ENCODE measurements at places on chromosomes 16 and 17.

- no peak for DNase-seq
These were observed 87.8 kb downstream of the ZZEF1 start for GRCh38 chr17:4055014-4055413.

DNA sequence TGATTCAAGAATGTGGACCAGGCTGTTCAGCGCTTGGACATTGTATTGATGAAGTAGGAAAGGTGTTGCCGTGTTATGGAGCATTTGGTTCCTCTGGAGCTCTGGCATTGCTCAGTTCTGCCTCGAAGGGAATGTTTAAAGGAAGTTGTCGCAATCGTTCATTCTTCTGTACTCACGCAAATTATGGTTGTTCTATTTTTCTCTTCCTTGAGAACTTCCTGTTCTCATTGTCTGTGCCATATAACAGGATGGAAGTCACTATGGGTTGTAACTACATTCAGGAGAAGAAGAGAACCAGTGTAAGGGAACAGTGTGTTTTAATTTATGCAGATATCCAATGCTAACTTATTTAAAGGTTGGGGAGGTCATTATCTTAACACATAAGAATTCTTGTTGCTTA, 13.0 kb downstream of the PCTP start:
- no peak for DNase-seq

- DNase-seq, result no peak
These were observed 460.4 kb downstream of the SLC39A11 start for GRCh38 chr17:72631949-72632684.

DNA sequence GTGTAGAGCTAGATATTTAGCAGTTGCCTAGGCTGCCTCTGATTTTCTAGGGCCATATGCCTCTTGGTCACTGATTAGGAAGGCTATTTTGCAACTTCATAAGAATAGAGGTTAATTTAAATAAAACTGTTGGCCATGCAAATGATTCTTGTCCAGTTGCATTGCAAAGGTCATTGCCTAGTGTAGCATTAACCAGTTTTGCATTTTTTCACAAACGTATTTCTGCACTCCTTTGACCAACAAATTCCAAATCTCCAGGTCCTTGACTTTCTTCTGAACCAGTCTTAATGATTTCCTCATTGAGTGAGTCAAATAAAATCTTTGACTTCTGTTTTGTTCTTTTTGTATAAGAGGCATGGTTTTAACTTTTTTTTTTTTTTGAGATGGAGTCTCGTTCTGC, 33.5 kb downstream of the ERCC4 start:
- DNase-seq, result no peak

DNA sequence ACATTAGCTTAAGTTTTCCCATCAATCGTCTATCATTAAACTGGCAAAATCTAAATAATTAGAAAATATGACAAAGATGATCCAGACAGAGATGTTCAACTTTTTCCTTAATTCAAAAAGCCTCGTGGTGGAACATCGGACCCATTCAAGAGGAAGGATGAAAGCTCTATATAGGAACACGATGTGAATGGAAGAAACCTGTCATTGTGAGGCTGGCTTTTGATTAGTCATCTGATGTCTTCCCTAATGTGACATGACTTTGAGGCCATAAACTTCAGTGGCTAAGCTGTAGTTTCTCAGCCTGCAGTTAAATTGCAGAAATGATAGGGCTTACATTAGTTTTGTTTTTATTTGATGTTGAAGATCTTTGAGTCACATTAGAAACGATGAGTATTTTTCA, 1.0 kb downstream of the AMZ2 start:
- no peak for DNase-seq

- no peak for DNase-seq
These were observed 455.8 kb upstream of the MAF start for GRCh38 chr16:80056324-80056723.

- DNase-seq, result no peak
These were observed 7.0 kb downstream of the PRR29 start for GRCh38 chr17:64004903-64005733.

- no peak for DNase-seq
These were observed 81.8 kb downstream of the CPPED1 start for GRCh38 chr16:12721841-12722421.

DNA sequence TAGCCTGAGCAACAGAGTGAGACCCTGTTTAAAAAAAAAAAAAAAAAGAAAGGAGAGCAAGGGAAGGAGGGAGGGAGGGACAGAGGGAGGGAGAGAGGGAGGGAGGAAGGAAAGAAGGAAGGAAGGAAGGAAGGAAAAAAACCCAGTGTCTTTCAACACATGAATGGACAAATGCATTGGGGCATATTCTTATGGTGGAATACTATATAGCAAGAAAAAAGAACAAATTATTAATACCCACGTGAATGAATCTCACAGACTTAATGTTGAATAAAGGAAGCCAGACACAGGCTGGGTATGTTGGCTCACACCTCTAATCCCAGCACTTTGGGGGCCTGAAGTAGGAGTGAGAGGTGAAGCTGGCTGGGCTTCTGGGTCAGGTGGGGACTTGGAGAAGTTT, 20.3 kb downstream of the RAPGEFL1 start:
- no peak for DNase-seq

- no peak for DNase-seq
These were observed 1.9 kb downstream of the NOD2 start for GRCh38 chr16:50695017-50696000.

DNA sequence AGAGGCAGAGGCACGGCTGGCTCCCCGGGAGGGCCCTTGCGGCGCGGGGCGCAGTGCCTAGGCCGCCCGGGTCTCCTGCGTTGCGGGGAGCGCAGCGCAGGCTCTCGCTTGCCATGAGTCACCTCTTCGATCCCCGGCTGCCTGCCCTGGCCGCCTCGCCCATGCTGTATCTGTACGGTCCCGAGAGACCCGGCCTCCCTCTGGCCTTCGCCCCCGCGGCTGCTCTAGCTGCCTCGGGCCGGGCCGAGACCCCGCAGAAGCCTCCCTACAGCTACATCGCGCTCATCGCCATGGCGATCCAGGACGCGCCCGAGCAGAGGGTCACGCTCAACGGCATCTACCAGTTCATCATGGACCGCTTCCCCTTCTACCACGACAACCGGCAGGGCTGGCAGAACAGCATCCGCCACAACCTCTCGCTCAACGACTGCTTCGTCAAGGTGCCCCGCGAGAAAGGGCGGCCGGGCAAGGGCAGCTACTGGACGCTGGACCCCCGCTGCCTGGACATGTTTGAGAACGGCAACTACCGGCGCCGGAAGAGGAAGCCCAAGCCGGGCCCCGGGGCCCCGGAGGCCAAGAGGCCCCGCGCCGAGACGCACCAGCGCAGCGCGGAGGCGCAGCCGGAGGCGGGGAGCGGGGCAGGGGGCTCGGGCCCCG, 390 bp downstream of the FOXL1 start:
- DNase-seq, result no peak

GRCh38 chr17:82450357-82451106, at the start of gene CYBC1:
TSS of gene CYBC1 (minus strand) at chr17:82450752. CDS start at chr17:82449254, 1,498 bp downstream.
- DNase-seq, result peak; percentile 74

DNA sequence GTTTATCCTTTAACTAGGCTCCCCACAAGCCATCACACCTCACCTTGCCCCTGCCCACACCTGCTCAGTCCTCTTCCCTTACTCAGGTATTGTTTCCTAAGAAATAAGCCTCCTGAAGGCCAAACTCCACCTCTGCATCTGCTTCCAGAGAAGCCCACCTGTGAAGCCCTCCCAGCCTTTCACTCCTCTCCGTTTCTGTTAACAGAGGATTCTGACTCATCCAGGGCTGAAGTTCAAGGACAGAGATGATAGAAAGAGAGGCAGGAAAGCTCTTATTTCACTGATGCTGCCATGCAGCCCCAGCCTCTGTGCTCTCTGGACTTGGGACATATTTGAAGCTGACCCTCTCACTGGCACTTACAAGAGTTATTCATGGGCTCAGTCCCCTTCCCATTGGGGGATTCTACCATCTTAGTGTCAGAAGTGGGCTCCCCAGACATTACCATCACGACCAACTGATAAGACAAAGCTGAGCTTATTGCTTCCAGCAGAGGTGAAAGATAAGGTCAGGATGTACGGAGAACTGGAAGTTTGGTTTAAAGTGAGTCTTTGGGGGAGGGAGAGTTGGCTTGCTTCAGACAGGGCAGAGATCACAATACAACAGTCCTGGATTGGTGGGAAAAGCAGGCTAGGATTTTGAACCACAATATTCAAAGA, 35.3 kb upstream of the XYLT2 start:
- DNase-seq, result no peak

DNA sequence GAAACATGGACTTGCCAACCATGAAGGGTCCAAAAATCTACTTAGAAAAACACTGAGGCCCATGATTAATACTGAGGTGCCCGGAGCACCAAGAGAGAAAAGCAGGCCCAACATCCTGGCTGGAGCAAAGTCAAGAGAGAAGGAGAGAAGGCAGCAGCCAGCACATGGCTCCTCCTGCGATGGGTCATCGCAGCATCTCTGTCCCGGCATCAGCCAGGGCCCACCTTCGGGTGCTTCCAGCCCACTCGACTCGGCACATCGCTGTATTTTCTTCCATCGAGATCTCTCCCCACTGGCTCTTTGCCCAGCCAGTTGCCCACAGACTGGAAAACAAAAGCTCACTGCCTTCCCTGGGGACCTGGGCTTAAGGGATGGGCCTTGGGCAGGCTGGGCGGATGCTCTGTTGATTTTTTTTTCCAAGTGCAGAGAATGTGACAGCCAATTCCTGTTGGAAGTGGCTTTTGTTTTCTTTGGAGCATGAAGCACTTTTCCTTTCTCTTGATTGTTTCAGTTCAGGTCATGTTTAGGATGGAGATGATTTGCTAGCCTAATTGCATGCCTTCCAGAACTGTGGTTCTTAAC, 58.1 kb downstream of the CYB5B start:
- no peak for DNase-seq

GRCh38 chr16:75083813-75084212, 32.8 kb downstream of the LDHD start:
- DNase-seq, result no peak

DNA sequence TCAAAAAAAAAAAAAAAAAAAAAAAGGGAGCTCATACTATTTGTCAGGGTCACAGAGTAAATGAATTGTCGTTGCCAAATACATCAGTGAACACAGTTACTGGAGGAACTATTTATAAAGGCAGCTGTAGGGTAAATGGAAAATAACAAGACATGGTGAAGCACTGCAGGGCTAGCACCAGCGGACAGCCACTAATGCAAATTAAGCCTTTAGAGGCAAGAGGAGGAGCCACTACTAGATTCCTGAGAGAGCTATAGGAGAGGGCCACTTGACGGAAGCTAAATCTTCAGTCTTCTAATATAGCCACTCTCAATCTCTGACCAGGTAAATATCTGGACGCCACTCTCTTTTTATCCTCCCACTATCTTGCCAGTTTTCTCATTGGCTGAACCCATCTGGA, 801.2 kb upstream of the GOT2 start:
- DNase-seq, result no peak

DNA sequence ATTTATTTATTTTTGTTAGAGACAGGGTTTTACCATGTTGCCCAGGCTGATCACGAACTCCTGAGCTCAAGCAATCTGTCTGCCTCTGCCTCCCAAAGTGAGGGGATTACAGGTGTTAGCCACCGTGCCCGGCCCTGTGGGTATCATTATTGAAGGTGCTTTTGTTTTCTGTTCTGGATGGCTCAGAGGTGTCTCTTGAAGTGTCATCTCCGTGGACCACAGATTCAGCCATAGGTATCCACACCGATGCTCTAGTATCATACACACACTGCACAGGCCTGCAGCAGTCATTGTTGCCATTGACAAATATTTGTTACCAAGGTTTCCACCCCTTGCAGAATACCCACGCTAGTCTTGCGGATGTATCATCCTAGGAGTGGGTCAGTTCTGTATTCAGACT, 446.2 kb downstream of the XYLT1 start:
- DNase-seq, result no peak

DNA sequence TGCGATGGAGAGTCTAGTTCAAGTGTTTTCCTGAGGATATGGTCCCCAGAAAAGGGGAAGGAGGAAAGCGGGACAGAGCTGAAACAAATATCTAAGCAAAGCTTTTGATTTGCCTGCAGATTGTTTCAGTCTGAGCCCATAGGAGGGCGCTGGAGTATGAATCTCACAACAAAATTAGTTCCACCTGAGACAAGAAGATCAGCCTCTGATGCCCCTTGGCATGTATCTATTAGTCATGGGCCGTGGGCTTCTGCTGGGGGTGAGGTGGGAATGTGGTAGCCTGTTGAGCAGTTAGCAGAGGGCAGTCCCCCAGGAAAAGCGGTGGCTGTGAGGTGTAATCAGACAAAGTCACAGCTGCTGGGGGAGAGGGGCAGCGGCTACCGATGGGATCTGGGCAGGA, 446.9 kb downstream of the CA10 start:
- DNase-seq, result no peak

DNA sequence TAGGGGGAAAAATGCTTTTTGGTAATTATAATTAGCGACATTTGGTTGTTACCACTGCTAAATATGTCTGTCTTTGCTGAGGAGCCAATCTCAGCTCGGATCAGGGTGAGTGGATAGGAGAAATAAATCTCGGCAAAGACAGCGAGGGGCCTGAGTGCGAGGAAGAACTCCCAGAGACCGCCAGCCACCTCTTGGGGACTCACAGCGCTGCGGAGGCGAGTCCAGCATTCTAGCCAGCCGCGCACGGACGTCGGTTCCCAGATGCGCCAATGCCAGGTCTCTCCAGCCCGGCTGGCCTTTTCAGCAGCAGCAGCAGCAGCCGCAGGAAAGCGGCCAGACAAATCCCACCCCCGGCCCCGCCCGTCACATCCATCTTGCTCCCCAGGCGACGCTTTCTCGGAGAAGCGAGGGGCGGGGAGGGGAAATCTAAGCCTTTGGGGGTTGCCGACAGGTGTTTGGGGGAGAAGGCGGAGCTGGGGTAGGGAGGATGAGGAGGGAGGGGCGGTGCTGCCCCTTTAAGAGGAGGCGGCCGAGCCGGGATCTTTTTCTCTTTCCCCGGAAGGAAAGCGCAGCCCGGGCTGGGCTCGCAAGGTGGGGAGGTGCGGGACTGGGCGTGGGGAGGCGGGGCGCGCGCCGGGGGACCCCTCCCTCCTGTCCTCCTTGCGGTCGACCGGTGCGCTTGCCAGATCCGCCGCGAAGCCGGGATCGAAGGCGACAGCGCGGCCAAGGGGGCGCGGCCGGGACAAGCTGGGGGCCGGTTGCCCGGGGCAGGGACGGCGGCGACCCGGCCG, at the start of gene ITGA3:
Gene ITGA3 (plus strand): TSS at position 685 of the 791 bp plus-strand sequence. CDS start 330 bp downstream, outside the sequence.
- peak; percentile 89 for DNase-seq

DNA sequence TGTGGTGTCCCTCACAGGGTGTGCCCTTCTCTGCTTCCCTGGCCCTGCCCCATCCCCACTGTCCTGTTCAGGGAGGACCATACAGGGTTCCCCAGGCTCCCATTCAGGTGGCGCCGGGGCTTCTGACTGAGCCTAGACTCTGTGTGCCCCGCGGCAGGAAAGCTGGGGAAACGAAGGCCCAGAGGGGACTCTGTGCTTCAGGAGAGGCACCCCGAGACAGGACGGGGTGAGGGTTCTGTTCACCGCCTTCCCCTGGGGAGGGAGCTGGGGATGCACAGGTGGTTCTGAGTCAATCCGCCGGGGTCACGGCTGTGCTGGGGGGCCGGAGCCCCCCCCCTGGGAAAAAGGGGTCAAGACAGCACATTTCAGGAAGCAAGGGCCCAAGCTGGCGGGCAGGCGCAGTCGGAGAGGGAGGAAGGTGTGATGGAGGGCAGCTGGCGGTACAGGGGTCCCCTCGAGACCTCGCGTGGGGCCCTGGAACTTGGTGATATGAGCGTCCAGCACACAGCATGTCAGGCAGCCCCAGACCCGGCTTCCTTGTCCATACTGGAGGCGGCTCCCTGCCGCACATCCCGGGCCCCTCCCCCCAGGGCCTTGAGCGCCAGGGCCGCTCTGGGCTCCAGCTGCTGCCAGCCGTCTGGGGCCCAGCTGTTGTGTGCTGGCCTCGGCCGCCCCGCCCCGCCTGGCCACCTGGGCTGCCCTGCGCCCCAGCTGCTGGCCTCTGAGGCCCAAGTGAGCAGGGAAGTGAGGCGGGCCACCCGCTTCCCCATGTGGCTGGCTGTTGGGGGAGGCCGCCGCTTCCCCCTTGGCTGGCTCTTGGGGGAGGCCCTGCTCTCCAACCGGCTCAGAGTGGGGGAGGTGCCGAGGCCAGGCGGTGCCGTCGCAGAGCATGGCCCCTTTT, 5.6 kb upstream of the NOTUM start:
- no peak for DNase-seq
